ENCODE measurements at places on chromosomes 5 and 9.

DNA sequence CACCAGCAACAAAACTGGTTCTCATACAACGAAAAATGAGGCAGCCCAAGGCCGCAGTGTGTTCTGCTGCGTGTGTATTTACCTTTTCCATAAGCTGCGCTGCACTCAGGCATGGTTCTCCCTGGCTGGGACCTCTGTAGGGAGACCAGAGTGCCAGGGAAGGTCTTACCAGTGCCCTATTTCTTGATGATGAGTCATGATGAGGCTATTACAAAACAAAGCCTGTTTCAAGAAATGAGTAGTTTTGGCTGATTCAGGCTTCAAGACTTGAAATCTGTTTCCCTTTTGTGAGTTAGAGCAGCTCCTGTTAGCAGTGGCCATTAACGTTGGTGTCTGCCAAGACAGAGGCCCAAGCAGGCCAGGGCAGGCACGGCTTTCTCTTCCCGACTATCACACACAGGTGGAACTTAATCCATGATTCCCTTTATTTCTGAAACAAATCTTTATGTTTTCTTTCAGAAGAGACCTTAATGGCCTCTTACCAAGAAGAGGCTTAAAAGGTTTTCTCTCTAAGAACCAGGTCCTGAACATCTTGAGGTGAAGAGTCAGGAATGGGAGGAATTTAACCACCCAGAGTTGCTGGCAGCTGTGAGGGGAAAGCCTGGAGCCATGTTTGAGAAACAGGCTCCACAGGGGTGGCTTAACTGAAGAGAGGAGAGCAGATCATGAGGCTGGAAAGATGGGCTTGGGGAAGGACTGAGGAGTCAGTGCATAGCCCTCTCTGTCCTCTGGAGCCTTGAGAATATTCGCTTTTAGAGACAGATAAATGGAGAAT is 41.4 kb upstream of the TIFAB start:
- peak; percentile 38 for DNase-seq

DNA sequence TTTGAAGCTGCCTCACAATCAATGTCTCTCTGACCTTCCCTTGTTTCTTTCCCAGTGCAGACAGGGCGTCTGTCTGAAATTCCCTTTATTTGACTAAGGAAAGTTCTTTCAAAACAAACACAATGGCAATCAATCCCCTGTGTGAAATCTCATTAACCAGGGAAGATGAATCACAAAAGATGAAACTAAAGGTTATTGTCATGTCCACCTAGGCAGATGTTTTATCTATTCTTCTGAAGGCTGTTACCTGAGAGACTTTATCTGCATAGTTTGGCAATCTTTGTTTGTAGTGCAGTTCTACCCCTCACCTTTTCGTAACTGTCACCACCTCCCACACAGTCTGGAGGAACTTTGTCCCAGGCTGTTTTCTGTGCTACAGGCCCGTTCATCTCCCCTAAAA is 217.5 kb upstream of the RIOK2 start:
- no peak for DNase-seq

DNA sequence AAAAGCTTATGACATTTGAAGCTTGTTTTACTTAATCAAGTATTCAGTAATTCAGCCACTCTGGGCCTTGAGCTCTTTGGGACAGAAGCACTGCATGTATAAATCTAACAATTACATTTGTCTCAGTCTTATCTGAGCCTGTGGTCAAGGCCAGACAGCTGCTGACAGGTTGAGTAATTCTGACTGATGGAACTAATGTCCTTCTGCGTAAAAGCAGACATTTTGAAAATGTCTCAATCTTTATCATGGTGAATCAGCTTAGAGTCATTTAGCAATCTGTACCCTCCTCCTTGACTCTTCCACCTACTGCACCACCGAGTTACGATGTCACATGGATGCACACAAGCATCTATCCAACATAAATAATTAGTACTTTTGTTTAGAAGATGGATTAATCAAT is 400.0 kb downstream of the ARRDC3 start:
- no peak for DNase-seq

DNA sequence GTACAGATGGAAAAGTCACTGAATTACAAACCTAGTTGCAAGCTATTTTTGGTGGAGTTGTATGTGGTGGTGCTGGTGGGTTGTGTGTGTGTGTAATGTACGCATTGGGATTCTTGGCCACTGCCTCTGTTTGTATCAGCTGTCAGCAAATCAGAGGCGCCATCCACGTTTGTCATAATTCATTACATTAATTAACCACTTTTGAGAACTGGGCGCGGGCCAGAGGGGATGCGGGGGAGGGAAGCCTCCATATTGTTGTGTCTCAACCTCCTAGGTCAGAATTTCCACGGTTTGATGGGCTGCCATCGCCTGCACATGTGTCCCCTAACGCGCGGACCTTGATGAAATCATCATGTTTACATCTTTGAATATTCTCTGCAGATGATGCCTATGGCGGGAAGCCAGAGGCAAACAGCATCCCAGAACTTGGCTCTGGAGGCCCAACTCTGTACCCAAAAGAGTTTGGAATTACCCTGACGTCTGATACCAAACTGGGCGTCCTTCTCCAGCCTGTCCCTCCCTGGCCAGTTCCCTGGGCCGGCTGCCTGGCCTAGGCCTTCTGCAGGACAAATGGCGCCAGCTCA is 54.9 kb downstream of the FGF18 start:
- no peak for DNase-seq

GRCh38 chr5:160082614-160083500 is 36.4 kb downstream of the PWWP2A start:
- DNase-seq: peak; percentile 22

DNA sequence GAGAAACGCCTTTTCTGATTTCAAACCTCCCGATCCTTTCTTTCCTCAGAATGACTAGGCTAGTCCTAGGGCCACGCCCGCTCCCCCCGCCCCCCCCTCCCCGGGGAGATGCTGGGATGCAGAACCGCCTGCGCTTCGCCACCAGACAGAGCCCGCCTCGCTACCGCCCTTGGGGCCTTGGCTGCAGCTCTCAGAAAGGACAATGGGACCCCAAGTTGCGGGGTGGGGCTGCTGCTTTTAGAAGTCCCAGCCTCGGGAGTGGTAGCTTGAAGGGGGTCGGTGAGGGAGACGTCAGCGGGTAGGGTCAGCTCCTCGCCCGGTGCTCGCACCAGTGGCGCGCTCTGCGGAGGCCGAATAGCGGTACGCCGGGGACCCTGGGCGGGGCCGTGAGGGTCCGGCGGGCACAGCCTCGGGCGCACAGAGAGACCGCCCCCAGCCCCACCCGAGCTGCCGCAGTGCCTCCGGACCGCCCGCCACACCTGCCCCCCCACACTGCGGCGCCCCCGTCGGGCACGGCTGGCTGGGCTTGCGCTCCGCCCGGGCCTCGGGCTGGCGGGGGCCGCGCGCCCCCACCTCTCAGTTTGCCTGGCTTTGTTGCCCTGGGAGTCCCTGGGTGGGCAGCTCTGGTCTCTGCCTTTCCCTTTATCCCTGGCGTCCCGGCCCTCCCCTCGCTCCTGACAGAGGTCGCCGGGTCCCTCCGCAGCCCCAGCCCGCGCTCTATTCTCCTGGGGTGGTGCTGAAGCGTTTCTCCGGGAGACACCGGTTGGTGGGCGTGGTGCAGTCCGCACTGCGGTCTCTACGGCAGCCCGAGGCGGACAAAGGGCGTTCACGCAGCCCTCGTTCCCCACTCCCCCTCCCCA is 1.2 kb downstream of the MAP1B start:
- DNase-seq: peak; percentile 87

DNA sequence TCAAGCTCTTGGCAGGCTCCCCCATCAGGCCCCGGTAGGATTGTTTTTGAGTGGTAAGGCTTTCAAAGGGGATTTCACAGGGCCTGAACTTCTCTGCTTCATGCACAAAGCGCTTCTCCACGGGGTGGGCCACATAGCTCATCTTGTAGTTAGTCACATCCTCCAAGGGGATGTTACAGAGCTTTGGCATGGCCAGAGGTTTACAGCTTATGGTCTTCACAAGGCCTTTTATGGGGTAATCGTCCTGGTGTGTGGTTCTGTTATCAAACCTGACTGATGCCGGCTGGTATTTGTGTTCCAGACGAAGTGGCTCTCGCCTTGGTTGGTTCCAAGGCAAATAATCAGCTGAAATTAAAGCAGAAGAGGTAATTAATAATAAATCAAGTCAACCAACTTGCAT is 104.3 kb downstream of the SAXO1 start:
- DNase-seq: no peak

DNA sequence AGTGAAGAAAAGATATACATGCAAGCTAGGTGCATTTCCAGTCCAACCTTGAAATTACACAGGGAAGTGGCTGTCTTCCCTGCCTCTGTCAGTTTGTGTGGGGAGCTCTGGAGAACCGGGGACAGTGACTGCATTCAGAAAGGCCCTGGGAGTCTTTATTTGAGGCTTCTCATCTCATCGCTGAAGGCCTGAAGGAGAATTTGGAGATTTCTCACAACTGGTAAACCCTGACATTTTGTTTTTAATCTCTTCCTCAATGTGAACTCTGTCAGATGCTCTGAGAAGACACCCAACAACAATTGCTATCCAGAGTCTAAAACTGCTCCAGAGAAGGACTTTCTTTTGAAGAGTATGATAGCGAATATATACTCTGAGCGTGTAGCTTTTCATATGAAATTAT is 33.0 kb downstream of the MACIR start:
- no peak for DNase-seq

DNA sequence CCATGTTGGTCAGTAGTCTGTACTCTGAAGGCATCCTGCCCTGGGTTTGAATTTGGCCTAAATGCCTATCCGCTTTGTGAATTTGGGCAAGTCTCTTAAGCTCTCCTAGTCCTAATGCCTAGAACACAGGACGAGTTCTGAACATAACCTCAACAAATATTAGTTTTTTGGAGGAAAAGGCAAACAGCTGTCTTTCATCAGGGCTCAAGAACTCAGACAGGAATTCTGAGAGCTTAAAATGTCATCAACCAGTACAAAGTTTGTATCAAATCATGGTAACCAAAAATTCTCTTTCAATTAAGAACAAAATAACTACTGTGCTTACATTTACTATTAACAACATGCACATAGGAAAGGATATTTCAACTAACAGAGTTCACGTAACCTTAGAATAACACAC is 182.5 kb upstream of the PPP1R2B start:
- DNase-seq: no peak

DNA sequence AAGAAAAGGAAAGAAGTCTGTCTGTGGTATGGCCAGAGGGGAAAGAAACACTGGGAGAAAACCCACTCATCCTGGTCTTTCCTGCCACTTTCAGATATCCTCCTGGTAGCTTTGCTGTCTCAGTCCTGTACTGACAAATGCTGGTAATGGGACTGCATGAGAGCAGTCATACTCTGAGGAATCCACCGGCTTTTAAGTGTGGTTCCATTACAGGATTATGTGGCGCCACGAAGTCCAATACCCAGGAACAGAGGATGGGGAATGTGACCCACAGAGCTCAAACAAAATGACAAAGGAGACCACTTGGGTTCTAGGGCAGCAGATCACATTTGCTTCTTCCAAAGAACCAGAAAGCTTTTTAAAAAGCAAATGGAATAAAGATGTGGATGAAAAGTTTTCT is 26.3 kb upstream of the FBP1 start:
- no peak for DNase-seq

DNA sequence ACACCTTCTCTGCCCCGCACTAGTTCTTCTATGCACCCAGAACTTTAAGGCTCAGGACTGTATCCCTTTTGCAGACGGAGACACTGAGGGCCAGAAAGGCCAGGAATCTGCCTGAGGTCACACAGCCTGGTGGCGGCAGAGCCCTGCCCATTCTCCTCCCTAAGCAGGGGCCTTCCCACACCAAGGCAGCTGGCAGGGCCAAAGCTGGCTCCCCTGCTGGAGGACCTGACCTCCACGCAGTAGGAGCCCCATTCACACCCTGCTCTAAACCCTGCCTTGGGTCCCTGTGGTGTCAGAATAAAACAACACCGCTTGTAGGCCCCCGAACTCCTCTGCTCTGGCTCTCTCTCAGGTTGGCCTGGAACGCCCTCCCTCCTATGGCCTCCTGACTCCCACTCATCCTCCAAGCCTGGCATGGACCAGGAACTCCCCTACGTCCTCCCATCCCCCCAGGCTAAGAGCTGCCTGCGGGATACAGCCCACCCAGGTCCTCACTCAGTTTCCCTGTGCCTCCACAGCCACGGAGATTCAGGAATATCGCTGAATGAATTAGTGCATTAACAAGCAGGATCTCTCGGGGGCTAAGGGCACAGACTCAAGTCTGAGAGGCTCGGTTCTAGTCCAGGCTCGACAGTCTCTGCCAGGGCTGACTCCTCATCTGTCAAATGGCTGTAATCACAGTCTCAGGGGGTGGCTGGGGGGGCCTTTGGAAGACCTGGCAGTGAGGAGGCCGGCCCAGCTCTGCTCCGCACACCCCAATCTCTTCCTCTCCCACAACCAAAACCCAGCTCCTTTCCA is 2.8 kb downstream of the ST6GALNAC6 start:
- DNase-seq: no peak

- peak; percentile 69 for DNase-seq
These were observed 89.9 kb downstream of the SH3TC2 start for GRCh38 chr5:148972974-148973374.

GRCh38 chr9:135090547-135090946 is 3.1 kb downstream of the OLFM1 start:
- no peak for DNase-seq

GRCh38 chr5:136246122-136246521 is 53.2 kb upstream of the SMIM32 start:
- DNase-seq: no peak

DNA sequence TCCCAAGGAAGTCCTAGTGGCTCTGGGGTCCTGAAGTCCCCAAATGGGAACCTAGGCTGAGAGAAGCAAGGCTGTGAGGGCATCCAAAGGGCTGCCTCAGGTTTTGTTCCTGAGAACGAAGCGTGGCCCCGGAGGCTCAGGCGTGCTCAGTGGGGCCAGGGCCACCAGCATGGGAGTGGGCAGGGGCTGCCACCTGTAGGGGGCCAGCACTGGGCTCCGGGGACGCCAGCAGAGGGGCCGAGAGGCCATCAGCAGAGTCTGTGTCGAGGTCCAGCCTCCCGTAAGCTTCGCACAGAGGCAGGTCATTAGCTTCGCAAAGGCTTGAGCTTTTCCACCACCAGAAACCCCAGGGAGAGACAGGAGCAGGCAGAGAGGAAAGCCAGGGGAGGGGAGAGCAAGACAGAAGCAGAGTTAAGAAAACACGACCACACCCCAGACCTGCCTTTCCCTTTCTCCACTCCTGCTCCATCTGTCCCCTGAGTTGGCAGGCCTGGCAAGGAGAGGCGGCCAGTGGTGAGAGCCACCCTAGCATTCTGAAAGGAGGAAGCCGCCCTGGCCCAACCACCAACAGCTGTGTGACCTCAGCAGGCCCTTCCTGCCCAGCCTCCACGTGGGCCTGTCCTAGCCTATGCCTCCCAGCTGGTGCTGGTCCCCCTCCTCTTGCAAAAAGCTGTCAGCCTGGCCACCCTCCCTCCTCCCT is 5.5 kb upstream of the SURF6 start:
- no peak for DNase-seq

DNA sequence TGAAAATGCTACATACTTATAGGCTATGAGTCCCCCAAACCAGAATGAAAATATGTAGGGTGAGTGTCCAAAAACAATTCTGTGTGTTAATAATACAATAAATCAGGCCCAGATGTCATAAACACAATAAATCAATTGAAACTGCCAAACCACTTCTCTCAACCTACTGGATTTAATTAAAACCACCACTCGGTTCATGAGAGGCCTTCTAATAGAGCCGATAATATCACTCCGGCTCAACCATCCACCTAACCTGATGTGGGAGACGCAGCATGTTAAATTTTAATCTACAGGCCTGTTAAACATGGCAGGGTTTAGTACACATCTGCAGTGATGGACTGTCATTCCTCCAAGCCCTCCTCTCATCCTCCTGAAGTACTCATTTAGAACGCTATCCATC is 734.5 kb upstream of the ZNF608 start:
- DNase-seq: no peak

Data from right hindlimb (tissue), 1 donor.